ENCODE measurements at places on chromosomes 6 and 20.

DNA sequence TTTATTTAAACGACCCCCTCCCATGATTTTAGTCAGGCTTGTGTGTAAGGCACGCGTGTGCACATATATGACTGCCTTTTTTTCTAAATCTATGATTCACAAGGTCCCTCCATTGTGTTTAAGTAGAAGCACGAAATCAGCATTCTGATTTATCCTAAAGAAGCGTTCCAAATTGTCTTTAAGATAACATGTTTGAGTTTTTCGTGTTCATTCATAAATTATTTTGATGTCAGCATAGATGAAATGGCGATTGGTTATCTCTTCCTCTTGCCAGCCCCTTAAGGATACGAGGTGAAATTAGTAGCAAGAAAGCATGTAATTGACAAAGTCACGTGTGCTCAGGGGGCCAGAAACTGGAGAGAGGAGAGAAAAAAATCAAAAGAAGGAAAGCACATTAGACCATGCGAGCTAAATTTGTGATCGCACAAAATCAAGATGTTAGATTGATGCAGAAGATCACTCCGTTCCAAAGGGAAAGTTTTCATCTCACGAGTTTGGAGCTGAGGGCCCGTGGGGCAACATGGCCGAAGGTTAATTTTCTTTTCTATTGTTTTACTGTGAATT lies at the start of gene LIN28B:
LIN28B (plus strand) TSS at position 377 of the 564 bp plus-strand sequence; CDS start at position 521, 144 bp downstream.
- DNase-seq, result no peak

- DNase-seq, result peak; percentile 57
Measured at GRCh38 chr6:89371849-89372505, 19.5 kb upstream of the UBE2J1 start.

DNA sequence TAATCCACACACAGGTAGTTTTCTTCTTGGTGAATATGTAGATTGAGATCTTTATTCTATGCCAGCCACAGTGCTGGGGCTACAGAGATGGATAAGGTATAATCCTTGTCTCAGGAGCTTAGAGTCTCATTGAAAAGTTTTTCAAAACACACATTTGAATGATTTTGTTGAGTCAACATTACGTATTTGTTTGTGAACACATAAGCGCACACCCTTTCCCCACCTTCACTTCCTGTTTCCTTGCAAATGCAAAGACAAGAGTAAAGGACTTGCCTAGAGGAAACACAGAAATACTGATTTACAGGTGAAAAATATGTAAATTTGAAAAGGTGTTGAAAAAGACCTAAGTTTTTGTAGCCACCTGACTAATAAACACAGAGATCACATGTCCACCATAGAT lies 27.8 kb downstream of the VAPB start:
- no peak for DNase-seq

DNA sequence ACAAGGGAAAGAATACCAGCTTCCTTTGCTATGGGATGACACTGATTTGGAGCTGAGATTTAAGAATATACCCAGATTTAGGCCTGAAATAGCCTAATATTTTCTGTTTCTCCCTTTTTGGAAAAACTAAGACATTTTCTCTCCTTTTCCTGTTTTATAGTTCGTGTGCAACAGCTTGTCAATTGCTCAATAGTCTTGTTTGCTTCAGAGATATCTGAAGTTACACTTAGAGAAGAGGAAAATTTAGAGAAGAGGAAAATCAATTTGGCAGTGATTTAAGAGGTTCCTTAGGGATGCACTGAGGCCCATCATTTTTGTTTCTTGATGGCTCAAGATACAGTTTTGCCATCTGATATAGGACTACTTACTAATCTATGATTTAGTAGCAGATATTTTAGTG lies 398.6 kb downstream of the RFPL4B start:
- no peak for DNase-seq

DNA sequence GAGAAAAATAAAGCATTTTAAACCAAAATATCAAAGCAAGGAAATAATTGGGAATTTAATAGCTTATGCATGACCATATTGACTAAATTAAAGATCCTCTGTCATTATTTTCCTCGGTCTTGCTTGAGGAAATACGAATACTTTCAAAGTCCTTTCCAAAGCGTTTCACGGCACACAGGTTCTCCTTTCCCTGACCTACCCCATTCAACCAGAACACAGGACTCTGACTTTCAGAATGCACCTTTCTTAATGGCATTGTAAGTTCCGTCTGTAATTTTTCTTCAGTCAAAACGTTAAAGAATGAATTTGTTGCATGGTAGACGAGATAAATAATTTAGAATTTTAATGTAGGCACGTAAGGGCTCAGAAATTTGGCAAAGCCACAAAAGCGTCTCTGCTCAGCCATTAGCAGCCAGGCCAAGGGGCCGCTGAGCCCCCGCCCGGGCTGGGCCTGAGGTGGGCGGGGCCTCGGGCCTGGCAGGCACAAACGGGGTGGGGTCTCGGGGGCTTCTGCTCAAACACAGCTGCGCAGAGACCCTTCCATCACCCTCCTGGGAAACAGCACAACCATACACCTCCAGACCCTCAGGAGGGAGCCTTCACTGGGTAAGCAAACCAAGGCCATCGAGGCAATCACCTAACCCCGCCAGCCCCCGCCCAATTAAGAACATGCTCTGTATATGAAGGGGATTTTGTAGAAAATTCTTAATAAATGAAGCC lies 3.4 kb downstream of the NEDD9 start:
- no peak for DNase-seq
